Liver (tissue), 10 donors: ENCODE measurements at places on chromosomes 5 and 9.

- DNase-seq: no peak
Observed at GRCh38 chr5:115649541-115649940, 23.7 kb upstream of the TMED7 start.

- no peak for DNase-seq
Observed at GRCh38 chr9:69961843-69962242, 81.8 kb upstream of the MAMDC2 start.

GRCh38 chr9:8074713-8075286 lies 275.2 kb upstream of the DMAC1 start:
- DNase-seq: no peak

DNA sequence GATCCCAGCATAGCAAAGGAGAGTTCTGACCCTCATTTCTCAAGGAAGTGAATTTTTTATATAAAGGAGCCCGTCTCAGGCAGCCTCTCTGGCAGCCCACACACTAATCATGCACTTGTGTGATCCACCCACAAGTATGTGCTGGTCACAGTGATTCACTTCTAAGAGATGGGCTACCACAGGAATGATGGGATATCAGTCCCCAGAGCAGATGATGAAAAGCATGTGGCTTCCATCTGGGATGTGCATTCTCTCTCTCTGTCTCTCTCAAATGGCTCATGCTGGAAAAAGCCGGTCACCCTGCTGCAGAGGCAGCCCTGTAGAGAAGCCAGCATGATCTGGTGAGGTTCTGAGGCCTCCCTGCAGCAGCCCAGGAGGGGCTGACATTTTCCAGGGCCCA lies 74.2 kb upstream of the ADCY2 start:
- no peak for DNase-seq

DNA sequence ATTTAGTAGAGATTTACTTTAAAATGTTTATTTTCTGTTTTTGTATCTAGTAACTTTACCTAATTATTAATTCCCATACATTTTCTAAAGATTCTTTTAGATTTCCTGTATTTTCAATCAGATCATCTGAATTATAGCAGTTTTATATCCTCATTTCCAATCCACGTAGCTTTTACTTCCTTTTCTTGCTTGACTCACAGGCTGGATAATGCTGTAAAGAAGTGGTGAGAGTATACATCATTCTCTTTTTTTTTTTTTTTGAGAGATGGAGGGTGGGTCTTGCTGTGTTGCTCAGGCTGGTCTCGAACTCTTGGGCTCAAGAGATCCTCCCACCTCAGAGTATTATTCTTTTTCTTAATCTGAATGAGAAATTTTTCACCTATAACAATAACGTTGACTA lies 11.2 kb upstream of the SETX start:
- DNase-seq: no peak

DNA sequence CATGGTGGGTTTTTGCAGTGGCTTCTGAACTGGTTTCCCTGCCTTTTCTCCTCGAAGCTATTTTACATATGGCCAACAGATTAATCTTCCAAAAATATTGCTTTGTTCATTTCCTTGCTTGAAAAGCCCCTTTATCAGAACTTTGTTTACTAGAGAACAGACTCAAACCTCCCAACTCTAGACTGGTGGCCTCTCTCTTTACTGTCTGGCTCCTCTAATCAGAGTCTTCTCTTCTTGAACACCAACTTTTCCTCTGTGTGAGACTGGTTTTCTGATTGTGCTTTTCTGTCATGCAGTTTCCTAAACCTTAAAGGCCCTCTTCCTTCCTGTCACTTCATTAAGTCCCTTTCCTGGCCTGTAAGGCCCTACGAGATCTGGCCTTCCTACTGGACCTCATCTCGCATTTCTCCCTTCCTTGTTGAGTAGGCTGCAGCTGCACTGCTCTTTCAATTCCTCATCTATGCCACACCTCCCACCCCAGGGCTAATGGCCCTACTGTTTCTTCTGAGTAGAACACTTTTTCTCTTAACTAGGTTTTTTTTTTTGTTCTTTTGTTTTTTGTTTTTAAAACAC lies 5.7 kb downstream of the C9orf43 start:
- no peak for DNase-seq

DNA sequence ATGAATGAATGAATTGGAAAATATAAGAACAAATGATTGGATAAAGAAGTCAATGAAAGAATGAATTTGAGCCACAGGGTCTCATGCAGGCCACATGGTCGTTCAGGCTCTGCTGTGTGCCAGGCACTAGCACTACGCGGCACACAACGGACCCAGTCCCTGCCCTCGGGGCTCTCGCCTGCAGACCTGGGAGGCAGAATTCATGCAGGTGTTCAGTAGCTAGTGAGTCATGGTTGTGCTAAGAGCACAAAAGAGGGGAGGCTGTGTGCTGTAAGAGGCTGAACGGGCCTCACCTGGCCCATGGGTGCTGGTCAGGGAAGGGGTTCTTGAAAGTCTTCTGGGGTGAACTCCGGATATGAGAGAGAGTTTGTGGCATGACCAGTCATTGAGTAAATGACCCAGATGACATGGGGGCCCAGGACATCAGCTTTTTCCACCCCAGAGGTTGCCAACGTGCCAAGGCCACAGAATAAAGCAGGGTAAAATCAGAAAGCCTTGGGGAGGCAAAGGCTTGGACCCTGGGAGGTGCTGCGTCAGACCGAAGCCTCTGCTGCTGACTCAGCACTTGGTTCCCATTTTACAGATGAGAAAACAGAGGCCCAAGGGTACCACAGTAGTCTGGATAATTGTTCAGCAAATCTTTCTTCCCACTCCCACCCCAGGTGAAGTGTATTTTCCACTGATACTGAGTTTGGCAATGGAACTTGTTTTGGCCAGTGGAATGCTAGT lies 264.3 kb upstream of the MVB12B start:
- no peak for DNase-seq

DNA sequence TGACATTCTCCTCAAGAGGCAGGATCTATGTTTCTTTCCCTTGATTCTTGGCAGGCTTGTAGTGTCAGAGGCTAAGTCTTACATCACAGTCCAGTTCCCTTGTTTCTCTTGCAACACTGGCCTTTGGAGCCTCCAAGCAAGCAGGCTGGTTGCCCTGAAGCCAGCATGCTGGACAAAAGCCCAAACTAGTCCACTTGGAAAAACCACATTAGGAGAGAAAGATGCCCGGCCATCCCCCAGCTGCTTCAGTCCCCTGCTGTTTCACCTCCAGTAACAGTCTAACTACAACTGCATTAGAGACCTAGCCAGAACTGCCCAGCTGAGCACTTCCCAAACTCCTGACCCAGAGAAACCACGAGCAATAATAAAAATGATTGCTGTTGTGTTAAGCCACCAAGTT lies 87.6 kb downstream of the ADAMTS6 start:
- DNase-seq: no peak

DNA sequence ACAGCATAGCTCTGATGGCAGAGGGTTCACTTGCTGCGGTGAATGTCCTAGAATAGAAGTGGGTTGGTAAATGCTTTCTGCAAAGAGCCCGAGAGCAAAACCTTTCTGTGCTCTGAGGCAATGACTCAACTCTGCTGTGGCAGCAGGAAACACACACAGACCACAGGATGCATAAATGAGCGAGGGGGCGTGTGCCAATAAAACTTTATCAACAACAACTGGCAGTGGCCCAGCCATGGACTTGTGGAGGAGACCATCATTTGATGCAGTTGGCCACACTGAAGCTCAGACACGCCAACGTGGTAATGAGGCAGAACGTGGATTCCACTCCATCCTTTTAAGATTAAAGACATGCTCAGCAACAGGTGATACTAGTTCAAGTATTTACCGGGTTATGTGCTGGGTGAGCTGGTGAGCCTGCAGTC lies 6.8 kb downstream of the MRPL36 start:
- DNase-seq: no peak

DNA sequence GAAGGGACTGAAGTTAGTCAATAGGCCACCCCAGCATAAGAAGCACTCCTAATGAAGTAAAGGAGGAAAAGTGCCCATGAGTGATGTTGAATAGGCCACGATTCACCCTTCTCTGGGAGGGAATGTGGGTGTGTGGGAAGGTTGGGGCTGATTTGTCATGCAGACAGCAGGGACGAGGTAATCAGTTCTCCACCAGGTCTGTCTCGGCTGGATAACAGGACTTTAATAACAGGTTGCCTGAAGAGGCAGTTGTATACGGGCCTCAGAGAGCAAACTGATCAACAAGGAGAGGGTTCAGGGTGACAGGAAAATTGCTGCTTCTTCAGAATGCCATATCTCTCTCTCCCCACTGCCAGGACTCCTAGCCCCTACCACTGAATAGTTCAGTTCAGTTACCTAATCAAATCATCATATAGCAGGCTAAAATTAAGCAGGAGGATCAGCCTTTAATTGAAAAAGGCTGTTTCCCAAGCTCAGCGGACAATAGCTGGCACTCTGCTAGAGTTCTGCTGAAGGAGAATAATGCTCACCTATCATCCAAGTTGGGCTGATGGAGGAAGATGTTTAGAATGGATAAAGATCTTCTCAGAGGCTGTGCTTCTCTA lies 43.6 kb upstream of the SMIM32 start:
- no peak for DNase-seq

DNA sequence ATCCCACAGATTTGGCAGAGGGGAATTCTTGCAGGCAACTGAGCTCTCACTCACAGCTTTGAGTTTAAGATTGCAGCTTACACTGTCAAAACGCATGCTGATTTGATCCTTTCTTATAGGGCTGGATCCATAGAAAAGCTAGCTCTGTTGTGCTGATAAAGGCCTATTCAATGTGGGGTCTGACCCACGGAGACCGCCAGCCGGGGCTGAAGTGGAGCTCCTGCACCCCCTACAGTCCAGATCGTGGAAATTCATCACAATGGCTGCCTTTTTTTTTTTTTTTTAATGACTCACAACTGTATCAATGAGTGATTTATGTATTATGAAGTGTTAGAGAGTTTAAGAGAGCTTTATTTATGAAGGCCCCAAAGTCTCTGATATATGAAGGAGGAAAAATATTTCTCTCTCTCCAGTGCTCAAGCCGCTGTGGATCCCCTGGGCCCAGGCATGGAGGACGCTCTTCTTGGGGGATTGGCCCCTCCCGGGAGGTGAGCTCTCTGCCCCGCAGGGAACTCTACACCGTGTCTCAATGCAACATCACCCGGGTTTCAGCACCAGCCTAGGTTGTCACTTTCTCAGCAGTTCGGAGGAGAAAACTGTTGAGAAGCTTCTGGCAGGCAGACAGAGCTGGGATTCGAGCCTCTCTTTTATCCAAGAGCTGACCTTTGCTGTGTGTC lies 700.2 kb downstream of the IRX1 start:
- no peak for DNase-seq
